OCI-M1 (cell line): ENCODE measurements at places on chromosomes 11 and 22.

- DNase-seq = no peak
These were observed 20.9 kb downstream of the TP53AIP1 start for GRCh38 chr11:128921793-128922192.

- no peak for DNase-seq
These were observed 1079.0 kb upstream of the TENM4 start for GRCh38 chr11:80519596-80520506.

- DNase-seq = no peak
These were observed 34.9 kb downstream of the TRAF6 start for GRCh38 chr11:36475192-36475591.

- DNase-seq = no peak
These were observed 19.5 kb downstream of the RBFOX2 start for GRCh38 chr22:36009085-36009484.

DNA sequence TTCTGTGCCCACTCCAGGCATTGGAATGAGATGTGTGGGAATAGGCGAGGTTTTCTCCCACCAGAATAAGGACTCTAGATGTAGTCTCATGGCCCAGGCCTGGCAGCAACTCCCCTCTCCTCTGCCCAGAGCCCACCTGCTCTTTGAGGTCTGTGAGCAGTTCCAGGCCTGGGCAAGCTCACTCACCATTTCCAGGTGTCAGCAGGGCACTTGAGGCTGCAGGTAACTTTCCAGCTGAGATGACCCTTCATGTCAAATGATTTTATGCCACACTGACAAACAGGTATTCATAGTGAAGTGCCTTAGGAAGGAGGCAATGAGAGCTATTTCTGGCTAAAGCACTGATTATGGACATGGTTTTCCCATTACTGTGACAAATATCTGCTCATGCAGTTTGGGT lies 123.3 kb upstream of the CCDC90B start:
- no peak for DNase-seq

GRCh38 chr22:45852826-45853225 lies 124.1 kb downstream of the WNT7B start:
- DNase-seq = peak; percentile 5

DNA sequence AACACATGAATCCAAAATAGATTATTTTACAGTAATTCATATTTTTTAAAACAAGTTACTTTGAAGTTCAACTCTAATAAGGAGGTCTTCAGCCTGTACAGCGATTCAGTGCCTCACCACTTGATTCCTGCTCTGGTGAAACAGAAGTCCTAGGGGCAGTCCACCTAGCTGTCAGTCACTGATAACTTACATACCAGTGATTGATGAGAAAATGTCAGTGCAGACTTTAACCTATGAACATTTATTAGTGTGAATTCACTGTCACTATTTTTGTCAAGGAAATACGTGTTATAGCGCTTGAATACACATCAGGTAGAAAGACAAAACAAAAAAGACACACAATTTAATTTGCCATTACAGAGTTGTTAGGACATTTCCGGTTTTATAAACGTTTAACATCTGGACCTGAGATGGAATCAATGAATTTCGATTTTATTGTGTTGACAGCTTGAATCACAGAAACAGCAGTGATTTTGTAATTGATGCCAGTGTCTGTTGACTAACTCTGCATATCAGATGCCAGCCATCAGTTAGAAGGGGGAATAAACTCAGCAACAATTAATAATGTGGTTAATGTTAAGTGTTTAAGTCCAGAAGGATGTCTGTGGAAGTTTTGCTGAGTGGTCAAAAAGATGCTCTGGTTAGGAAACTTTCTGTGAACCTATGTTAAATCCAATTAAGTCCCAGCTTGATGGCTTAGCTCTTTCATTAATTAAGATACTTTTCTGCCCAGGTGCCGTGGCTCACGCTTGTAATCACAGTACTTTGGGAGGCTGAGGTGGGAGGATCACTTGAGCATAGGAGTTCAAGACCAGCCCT lies 34.5 kb downstream of the ELF5 start:
- no peak for DNase-seq

DNA sequence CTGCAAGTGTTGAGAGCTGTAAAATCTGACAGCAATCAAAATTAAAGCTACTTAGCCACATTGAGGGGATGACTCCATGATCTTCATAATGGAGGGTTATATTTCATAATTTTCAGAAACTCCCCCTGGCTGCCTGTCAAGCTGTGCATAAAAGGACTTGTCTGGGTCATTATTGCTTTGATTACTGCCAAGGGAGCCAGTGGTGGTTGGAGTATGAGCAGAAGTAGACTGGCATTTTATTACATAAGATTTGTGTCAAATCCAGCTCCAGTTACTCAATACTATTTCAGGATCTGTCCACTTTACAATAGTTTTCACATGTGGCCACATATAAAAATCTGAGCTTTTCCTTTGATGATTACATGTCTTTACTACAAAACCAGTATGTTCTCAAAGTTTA lies 108.9 kb upstream of the SLC5A12 start:
- no peak for DNase-seq

DNA sequence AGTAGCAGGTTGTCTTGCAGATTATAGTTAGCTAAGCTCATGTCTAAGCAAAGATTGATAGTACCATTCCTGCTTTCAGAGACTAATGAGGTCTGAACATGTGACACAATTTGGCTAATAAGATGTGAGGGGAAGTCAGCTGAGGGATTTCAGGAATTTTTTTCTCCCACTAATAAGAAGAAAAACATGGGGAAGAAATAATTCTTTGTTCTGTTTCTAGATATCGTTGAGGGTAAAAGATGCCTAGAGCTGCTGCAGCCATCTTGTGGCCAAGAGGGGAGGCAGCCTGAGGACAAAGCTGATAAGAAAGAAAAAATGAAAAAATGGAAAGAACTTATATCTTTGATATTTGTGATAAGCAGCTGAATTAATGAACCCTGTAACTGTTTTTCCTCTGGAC lies 1334.4 kb downstream of the LRRC4C start:
- DNase-seq = peak; percentile 63

- peak; percentile 51 for DNase-seq
These were observed 23.2 kb downstream of the CAPN1 start for GRCh38 chr11:65204646-65205601.

DNA sequence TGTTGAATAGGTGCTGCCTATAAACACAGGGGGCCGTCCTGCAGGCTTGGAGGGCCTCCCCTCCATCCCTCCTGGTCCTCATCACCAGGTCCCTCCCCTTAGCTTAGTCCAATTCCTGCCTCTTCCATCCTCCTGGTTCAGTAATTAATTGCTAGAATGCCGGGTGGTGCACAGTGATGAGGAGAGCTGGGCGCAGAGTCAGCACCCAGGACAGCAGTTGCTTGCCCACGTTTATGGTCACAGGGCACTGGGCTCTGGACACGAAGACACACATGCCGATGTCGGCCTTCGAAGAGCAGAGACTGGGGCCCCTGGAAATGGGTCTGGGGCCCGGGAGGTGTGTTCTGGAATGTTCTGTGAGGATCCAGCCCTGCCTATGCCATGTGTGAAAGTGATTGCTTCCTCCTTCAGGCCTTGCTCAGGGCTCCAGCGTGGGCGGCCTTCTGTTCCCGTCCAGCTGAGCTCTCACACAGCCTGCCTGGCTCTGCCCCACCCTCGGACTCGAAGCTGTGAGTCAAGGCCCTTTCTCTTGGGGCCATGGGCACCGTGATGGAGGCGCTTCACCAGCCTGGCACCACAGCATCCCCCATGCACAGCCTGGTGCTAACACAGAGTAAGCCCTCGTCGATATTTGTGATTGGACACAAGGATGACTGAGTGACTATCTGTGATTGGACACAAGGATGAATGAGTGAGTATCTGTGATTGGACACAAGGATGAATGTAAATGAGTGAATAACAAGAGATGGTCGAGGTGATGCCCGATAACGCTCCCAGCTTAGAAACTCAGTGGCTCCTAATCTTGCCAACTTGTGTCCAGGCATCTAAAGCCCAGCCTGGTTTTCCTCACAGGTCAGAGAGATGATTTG lies 884.7 kb downstream of the BRD1 start:
- DNase-seq = no peak
